ENCODE measurements at places on chromosomes 16 and 17. TPM values are rescaled to one million over a fixed set of nuclear protein-coding genes. Genes with fewer than 3 reads are reported as not detected.

KRTAP1-1 gene
- not detected for total RNA-seq

OTOA gene
- 0.33 TPM for total RNA-seq

DOC2A gene
- total RNA-seq, result not detected

SOX15 gene
- total RNA-seq, result 0.26 TPM

CTF1 gene
- 0.17 TPM for total RNA-seq

IL17C gene
- total RNA-seq, result 0.64 TPM

GLTPD2 gene
- not detected for total RNA-seq

MT4 gene
- not detected for total RNA-seq

CDRT15L2 gene
- total RNA-seq, result not detected

EVPLL gene
- not detected for total RNA-seq

HEATR9 gene
- total RNA-seq, result 0.81 TPM

SMTNL2 gene
- not detected for total RNA-seq

HOXB7 gene
- 1.1 TPM for total RNA-seq

TSPOAP1 gene
- 82.3 TPM for total RNA-seq

C17orf107 gene
- 2.3 TPM for total RNA-seq

REXO5 gene
- 8.3 TPM for total RNA-seq

ACSM3 gene
- total RNA-seq, result 7.2 TPM

WFIKKN1 gene
- total RNA-seq, result 0.75 TPM

VWA3A gene
- 0.67 TPM for total RNA-seq

FBRS gene
- total RNA-seq, result 140 TPM

OSGIN1 gene
- 0.38 TPM for total RNA-seq

NEUROD2 gene
- not detected for total RNA-seq

SHISA9 gene
- 0.11 TPM for total RNA-seq

CNGB1 gene
- total RNA-seq, result not detected

MPV17L gene
- total RNA-seq, result 0.08 TPM

NPIPA2 gene
- not detected for total RNA-seq

ZSCAN32 gene
- total RNA-seq, result 12.6 TPM

RNF222 gene
- not detected for total RNA-seq

XAF1 gene
- 110 TPM for total RNA-seq

MYH13 gene
- total RNA-seq, result not detected

SEC14L5 gene
- total RNA-seq, result not detected

RPGRIP1L gene
- total RNA-seq, result 7.6 TPM

FKBP10 gene
- total RNA-seq, result 0.64 TPM

UTS2R gene
- not detected for total RNA-seq

CPHXL2 gene
- not detected for total RNA-seq

MFSD6L gene
- 0.12 TPM for total RNA-seq

CALB2 gene
- total RNA-seq, result not detected

LDHD gene
- 0.19 TPM for total RNA-seq

KRTAP2-1 gene
- total RNA-seq, result not detected

DHRS7C gene
- not detected for total RNA-seq

PYY gene
- not detected for total RNA-seq

DLX4 gene
- total RNA-seq, result 0.45 TPM

MYOCD gene
- total RNA-seq, result not detected

Measured in natural killer cell treated with Interleukin-12 subunit alpha and Interleukin-12 subunit beta and Interleukin-15 and Interleukin-18, amount 100 ng/mL, for 72 hours (primary cell).